ENCODE measurements at places on chromosomes 1 and 21.

- DNase-seq, result no peak
Measured at GRCh38 chr1:38474738-38475623, 384.6 kb downstream of the RRAGC start.

- no peak for DNase-seq
Measured at GRCh38 chr1:29708381-29708780, 472.1 kb downstream of the PTPRU start.

GRCh38 chr1:170498876-170499275 lies 33.1 kb upstream of the GORAB start:
- no peak for DNase-seq

GRCh38 chr1:32349211-32349708 lies 13.0 kb downstream of the FAM229A start:
- DNase-seq, result no peak

DNA sequence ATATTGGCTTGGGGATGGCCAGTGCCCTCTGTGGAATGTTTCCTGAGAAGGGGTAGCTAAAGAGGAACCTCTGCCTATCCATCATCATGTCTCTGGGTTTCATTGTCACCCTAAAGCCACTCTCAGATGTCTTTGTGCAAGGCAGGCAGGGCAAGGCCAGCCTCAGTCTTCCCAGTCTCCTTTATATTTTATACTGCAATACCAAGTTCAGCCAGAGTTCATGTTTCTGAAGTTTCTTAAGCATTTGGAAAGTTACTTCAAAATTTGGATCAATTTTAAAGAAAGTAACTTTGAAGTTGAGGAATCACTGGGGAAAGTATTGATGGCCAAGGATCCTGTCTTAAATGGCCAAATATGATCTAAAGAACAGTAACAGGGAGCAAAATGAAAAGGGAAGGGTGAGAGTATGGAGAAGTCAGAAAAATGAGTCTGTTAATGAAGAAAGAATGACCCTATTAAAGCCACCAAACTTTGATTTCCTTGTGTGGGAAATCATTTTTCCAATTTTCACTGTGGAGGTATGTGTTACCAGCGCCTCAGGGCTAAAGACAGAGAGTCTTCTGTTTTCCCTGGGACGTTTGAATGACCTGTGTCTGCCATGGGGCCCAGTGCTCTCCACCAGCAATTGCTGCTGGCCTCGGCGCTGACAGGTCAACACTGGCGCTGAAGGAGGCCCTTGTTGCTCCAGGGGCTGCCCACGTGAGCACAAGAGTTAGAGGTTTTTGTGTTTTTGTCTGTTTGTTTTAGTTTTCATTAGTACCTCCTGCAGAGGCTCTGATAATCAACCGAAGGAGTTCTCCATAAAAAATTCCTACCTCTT lies 93.9 kb downstream of the ATP5PO start:
- DNase-seq, result no peak

DNA sequence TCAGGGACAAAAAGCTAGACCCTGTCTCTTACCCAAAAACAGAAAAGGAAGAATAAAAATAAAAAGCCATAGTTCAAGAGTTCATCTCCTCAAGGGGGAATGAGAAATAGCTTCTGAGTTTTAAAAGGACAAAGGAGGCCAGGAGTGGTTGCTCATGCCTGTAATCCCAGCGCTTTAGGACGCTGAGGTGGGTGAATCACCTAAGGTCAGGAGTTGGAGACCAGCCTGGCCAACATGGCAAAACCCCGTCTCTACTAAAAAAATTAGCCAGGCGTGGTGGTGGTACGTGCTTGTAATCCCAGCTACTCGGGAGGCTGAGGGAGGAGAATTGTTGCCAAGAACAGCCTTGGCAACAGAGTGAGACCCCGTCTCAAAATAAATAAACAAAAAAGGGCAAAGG lies 38.6 kb upstream of the CPLANE2 start:
- no peak for DNase-seq

GRCh38 chr1:18919197-18919905 lies 17.0 kb upstream of the ALDH4A1 start:
- no peak for DNase-seq

GRCh38 chr1:58762806-58763205 lies 21.0 kb downstream of the JUN start:
- DNase-seq, result no peak

- DNase-seq, result no peak
Measured at GRCh38 chr1:6962478-6962995, 177.3 kb downstream of the CAMTA1 start.

- DNase-seq, result no peak
Measured at GRCh38 chr1:115266729-115267421, 71.2 kb downstream of the NGF start.

DNA sequence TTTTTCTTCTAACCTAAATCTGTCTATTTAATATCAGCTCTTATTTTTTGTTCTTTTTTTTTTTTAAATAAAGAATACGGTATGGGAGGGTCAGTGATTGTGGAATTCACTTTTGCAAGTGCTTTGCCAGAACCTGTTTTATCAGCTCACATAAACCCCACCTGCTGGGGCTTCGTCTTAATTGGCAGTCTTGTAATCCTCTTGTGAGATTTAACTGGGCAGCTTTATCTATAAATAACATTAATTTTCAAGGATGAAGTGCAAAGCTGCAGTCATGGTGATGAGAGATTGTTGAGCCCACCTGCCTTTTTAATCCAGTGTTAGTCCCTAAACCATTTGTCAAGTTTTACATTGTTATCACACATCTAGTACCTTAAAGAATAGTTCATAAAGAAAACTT lies 18.2 kb upstream of the PDC start:
- DNase-seq, result no peak

GRCh38 chr1:33441088-33441745 lies 10.3 kb upstream of the PHC2 start:
- no peak for DNase-seq

GRCh38 chr21:46250146-46250725 lies 21.7 kb upstream of the LSS start:
- no peak for DNase-seq

DNA sequence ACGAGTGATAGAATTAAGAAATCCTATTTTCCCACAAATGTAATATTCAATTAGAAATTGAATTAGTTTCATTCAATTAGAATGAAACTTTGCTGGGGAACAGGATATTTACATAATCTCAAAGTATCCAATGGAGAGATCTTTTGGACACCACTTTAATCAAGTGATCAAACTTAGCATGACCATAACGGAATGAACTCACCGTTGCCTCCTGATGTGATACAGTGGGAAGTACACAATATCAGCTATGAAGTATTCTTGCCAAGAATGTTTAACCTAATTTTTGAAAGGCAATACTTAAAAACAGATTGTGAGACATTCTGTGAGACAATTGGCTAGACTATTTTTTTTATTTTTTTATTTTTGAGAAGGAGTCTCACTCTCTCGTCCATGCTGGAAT lies 16.6 kb downstream of the CDKN2C start:
- no peak for DNase-seq

GRCh38 chr1:224182866-224183590 lies at the start of gene DEGS1:
Gene DEGS1 (plus strand): TSS chr1:224183240. CDS start chr1:224183337, 97 bp downstream.
- peak; percentile 76 for DNase-seq

DNA sequence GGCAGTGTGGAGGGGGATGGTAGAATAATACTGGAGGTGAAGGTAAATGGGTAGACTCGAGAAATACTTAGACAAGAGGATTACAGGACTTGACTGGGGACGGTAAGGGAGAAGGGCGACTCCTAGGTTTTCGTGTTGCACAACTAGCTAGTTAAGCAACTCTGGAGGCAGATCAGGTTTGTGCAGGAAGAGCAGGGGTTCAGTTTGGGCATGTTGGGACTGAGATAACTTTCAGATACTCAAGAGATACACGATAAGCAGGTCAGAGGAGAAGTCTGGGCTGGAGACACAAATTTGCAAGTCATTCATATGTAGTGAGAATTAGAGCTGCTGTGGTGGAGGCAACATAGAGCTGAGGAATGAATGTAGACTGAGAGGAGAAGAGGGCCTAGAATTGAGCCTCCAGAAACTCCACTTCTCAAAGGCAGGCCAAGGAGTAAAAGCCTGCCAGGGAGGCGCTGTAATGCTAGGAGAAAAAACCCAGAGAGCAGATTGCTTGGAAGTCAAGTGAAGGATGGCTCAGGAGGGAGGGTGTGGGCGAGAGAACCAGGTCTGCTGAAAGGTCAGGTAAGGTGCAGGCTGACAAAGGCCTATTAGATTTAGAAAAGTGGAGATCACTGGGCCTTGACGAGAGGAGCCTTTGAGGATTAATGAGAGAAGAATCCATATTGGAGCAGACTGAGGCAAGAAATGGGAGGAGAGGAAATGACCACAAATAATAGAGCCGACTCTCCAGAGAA lies 20.8 kb downstream of the MAB21L3 start:
- DNase-seq, result no peak

DNA sequence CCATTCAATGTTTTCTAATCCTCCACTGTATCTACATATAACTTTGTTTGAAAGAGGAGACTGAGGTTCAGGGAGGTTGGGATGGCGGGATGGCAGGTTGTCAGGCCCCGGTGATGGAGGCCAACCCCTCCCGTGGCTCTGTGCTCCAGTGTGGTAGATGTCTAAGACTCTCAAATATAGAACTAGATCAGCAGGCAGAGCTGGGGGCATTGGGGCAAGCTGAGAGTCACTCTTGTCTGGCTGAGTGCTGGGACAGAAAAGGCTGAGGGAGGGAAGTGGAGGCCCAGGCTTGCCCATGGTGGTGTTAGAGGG lies 1.7 kb downstream of the IL6R start:
- no peak for DNase-seq

- DNase-seq, result no peak
Measured at GRCh38 chr1:221793439-221794078, 51.7 kb upstream of the DUSP10 start.

DNA sequence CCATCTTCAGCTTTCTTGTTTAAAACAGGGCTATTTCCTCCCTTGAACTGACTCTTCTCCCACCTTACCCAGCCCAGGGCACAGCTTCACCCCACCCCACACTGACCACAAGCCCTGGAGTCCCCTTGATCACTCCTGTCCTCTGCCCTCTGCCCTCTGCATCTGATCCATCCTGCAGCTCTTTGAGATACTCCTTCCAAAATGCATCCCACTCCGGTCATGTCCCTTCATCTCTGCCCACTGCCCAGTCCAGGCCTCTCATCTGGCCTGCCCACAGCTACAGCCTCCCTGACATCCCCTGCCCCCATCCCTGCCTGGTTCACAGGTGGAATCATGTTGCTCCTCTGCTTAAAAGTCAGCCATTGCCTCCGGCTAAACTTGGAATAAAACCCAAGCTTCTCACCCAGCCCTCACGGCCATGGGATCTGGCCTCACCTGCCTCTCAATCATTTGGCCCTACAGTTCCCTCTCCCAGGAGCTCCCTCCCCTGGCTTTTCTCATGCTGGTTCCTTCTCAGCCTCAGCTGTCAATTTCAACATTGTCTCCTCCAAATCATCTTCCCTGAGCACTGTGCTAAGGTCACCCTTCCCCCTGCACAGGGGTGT lies 202.0 kb downstream of the MATN1 start:
- DNase-seq, result no peak

DNA sequence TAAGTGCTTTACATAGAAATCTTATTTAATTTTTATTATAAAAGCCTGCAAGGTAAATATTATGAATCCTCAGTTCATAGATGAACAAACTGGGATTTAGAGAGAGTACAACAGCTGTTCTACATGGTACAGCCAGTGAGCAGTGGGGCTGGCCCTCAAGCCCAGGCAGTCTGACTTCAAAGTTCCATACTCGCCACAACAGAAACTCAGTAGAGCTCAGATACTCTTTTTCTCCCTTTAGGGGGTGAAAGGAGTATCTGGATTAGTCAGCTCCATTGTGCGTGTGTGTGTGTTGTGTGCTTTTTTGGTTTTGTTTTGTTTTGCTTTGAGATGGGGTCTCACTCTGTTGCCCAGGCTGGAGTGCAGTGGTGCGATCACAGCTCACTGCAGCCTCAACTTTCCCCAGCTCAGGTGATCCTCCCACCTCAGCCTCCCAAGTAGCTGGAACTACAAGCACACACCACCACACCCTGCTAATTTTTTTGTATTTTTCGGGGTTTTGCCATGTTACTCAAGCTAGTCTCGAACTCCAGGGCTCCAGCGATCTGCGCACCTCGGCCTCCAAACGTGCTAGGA lies 378.5 kb downstream of the SMYD3 start:
- DNase-seq, result no peak

DNA sequence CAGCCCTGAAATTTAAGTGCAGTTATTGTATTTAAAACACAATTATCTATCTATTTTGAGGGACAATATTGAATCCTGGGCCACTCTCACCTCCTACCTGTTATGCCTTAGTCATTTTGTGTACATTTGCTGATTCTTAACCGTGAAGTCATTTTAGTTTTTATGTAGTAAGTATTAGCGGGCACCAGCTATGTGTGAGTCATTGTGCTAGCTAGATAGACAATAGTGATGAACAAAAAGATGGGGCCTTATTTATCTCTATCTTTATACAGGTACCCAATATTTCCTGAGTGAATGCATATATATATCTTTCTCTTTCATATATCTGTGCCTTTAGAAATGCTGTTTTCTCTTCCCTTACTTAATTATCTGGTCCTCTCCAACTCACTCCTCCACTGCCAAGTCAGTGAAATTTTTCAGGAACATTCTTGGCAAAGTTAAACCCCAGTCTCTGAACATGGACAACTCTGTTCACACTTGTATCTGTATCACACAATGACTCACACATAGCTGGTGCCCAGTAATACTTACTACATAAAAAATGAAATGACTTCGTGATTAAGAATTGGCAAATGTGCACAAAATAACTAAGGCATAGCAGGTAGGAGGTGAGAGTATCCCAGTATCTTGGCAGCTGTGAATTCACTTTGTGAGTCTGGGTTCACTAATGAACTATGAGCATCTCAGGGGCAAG lies 166.0 kb upstream of the C8B start:
- DNase-seq, result no peak

DNA sequence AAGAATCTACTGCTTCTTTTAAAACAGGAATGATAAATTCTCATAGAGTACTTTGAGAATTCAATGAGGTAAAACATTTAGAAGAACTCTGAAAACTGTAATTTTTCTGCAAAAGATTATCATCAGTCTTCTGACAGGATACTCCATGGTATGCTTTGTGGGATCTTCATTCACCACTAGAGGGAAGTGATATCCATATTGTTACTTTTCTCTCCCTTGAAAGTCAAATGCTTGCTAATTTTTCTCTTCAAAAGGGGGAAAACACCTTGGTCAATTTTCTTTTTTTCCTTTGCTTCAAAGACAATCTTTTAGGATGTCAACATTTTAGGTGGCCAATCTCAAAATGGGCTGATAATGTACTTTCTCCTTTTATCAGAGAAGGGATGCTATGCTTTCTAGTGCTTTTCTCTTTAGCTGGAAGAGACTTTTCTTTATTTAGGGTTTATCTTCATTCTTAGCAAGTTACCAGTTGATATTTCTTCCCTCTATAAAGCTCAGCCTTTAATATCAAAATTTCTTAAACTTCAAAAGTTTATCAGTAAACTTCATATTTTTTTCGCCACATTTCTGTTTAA lies 95.5 kb downstream of the NEGR1 start:
- DNase-seq, result no peak

DNA sequence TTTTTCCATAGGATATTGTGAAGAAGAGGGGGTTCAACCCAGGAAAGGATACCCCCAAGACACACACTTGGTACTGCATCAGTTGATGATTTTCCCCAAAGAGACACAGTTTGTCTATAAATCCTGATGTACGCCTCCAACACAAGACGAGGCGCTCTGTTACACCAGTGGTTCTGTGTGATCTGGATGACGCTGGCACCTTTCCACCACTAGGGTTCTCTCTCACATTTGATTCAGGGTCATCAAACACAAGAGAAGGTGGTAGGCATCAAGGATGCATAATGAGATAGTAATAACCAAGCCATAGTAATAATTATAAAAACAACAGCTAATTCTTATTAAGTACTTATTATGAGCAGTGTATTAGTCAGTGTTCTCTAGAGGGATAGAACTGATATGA lies 508.8 kb upstream of the ZP4 start:
- DNase-seq, result no peak
